ENCODE measurements at places on chromosomes 2 and 18. TPM values are rescaled to one million over a fixed set of nuclear protein-coding genes. Genes with fewer than 3 reads are reported as not detected.

The ARHGAP15 gene
- total RNA-seq: not detected

The GPR39 gene
- total RNA-seq: 1.3 TPM

The LANCL1 gene
- total RNA-seq: 56.1 TPM

The CREG2 gene
- total RNA-seq: under 0.01 TPM

The TMEM37 gene
- total RNA-seq: 2.6 TPM

The ALPP gene
- not detected for total RNA-seq

The SLC35G4 gene
- total RNA-seq: not detected

The ADGRF3 gene
- not detected for total RNA-seq

The YES1 gene
- 49.5 TPM for total RNA-seq

The ABCG8 gene
- total RNA-seq: not detected

The INPP5D gene
- 0.51 TPM for total RNA-seq

The EMX1 gene
- total RNA-seq: not detected

The CXCR1 gene
- total RNA-seq: not detected

The C2orf92 gene
- 0.77 TPM for total RNA-seq

The DPP10 gene
- total RNA-seq: not detected

The FZD7 gene
- 39.1 TPM for total RNA-seq

The VIT gene
- total RNA-seq: 0.77 TPM

The MC5R gene
- not detected for total RNA-seq

All from fibroblast of lung (primary cell).